ENCODE measurements at places on chromosomes 16 and 17.

- DNase-seq: no peak
Observed at GRCh38 chr17:8832711-8833352, 33.7 kb upstream of the MFSD6L start.

DNA sequence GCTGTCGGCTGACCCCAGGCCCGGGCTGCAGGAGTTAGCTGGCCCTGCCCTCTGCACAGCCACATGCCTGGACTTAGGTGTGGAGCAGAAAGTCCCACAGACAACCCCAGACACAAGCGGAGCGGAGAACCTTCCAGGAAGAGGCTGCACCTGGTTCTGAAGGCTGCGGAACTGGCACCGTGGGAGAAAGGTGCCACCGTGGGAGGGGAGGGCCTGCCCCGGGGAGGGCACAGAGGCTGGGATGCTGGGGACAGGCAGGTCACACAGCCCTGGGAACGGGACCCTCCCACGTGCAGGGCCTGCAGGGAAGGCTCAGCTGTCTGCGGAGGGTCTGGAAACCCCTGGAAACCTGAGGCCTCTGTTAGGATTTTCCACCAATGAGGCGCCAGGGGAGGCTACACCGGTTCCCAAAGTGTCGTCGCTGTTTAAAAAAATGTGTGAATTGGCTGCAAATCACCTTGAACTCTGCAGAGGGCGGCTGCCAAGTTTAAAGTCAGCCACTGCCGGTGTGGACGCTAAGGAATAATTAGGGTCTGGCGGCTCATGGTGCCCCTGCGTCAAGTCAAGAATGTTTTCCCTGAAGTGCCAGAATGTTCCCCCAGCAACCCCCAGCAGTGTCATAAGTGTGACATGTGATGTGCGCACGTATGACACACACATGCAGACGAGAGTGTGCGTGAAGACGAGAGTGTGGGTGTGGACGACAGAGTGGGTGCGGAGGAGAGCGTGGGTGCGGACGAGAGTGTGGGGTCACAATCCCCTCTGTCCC is 50.9 kb upstream of the PABPN1L start:
- DNase-seq: no peak

DNA sequence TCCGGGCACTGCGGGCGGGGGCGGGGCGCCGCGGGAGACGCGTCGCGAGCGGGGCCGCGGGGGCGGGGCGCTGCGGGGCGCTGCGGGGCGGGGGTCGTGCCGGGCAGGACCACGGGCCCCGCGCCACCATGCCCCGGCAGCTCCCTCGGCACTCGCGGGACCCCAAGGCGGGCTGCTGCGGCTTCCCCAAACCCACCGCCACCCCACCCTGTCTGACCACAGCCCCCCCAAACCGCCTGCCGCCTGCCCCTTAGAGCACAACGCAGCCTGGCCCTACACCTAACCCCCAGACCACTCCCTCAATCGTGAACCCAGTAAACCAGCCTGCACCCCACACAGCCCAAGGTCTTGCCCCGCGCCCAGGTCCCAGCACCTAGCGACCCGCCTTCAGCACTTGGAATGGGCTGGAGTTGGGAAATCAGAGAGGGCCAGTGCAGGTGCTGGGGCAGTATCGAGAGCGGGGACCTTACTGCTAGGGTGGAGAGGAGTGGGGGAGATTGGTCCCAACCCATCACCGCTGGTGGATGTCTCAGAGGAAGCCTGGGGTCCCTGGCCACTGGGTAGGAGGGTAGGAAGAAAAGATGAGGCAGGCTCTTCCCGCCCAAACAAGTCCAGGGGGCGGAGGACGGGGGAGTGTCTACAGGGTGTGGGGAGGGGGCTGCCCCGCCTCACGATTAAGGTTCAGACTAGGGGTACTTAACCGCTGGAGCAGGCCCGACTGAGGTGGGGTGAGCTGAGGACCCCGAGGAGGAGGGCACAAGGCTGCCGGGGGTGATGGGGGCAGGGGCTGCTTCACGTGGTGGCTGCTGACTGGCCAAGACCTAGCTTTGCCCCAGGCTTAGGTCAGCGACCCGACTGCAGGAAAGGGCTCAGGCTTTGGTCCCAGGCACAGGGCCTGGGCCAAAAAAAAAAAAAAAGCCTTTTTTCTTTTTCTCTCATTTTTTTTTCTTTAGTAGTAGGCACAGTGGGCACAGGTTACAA is 539 bp upstream of the VAMP2 start:
- DNase-seq: no peak

DNA sequence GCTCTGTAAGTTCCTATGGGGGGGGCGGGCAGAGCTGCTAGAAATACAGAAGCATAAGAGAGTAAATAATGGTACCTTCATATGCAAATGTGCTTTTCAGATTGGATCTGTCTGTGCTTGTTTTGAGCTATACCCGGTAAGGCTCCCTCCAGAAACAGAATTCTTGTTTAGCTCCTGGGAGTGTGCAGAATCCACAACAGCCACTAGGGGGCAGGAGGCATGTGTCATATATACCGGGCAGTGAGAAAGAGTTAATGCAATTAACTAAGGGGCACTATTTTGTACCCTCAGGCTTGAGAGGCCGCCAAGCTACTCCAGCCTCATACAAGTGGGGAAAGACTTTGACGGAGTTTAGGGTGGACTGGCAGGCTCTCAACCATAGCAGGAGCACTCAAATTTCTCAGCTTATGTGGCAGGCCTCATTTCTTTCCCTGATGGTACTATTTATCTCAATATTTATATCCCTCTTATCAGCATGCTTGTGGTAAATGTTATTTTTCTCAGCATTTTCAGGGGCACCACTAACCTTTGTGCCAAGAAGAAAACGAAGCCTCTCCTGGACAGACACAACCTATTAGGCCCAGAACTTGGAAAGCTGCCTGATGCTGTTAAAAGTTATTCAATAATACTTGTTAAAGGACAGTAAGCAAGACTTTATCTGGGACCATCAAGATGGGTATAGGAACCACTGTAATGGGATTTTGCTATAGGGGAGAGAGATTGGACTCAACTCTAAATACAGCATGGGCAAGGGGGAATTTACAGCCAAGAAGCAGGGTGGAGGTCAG is 10.7 kb upstream of the CENPV start:
- peak; percentile 46 for DNase-seq

DNA sequence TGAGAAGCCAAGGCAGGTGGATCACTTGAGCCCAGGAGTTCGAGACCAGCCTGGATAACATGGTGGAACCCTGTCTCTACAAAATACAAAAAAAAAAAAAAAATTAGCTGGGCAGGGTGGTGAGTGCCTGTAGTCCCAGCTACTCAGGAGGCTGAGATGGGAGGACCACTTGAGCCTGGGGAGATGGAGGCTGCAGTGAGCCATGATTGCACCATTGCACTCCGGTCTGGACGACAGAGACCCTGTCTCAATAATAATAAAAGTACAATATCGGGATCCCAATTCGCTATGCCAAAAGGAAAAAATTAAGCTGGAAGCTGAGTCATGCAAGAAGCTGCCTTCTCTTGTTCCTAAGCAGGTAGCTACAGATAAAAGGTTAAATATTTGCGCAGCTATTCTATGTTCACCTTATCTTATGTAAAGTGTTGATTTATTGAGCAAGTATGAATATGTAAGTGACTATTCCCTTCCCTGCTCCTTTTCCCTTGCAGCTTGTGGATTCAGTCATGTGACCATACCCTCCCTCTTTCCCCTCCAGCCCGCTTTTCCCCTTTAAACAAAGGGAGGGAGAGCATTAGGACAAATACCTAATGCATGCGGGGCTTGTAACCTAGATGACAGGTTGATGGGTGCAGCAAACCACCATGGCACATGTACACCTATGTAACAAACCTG is 112.0 kb downstream of the LITAF start:
- no peak for DNase-seq

GRCh38 chr16:52099382-52099781 is 447.6 kb downstream of the TOX3 start:
- no peak for DNase-seq

- no peak for DNase-seq
Observed at GRCh38 chr16:50457979-50458491, 89.2 kb upstream of the BRD7 start.

DNA sequence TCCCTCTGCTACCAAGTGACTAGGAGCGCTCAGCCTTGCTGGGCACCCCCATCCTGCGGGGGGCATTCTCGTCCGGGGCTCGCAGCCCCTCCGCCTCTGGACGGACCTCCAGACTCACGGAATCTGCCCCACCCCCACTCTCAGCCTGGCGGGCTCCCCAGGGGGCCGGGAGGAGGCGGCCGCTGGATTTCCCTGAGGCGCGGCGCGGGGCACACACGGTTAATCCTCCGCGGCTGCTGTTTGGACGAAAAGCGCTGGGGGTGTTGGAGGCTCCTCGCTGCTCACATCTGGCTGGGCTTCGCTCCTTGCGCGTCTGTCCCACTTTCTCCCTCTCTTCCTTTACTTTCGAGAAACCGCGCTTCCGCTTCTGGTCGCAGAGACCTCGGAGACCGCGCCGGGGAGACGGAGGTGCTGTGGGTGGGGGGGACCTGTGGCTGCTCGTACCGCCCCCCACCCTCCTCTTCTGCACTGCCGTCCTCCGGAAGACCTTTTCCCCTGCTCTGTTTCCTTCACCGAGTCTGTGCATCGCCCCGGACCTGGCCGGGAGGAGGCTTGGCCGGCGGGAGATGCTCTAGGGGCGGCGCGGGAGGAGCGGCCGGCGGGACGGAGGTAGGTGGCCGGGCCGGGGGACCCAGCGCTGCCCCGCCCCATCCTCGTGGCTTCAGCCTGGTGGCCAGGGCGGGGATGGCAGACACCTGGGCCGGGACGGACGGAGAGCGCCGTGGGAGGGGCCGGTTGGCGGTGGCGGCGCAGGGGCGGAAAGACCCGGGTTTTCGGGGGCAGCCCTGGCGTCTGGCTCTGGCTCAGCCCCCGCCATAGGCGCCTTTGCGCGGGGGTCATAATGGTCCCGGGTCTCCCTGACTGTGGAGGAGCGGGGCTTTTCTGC is at the start of gene C1QTNF1:
Gene C1QTNF1 (plus strand): TSS at position 284 of the 886 bp plus-strand sequence. CDS start 19,800 bp downstream, outside the sequence.
- DNase-seq: no peak

GRCh38 chr17:69575346-69575761 is 160.9 kb downstream of the MAP2K6 start:
- DNase-seq: no peak

GRCh38 chr17:15422392-15422965 is 44.9 kb downstream of the CDRT4 start:
- DNase-seq: no peak

- DNase-seq: no peak
Observed at GRCh38 chr17:55690105-55690508, 32.6 kb downstream of the TMEM100 start.

GRCh38 chr16:71893888-71894228 is 1.5 kb upstream of the IST1 start:
- DNase-seq: no peak

DNA sequence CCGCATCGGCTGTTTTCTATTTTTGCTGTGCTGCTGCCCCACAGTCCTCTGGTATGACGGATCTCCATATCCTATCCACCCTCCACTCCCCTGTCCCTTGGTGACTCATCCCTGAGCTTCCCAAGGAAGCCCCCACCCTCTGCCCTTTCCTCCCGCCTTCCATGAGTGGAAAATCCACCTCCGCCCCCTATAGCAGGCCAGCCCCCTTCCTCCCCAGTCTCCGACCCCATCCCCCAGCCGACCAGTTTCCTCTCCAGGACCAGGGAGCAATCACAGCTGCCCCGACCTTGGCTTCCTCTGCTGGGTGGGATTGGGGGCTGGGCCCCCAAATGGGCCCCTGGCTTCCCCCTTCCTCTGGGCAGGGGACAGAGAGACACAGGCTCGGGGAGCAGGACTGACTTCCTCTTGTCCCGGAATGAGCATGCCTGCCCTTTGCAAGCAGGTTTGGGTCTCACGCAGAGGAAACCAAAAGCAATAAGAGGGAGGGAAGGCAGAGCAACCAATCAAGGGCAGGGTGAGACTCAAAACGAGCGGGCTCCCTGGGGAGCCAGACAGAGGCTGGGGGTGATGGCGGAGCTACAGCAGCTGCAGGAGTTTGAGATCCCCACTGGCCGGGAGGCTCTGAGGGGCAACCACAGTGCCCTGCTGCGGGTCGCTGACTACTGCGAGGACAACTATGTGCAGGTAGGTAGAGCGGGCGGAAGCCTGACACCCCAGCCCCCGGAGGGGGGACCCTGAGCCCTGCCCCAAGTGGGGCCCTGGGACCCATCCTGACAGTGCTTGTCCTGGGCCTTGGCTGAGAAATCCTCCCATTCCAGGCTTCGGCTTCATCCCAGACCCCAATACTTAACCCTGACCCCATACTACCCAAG is at the start of the genes ABI3 and GNGT2:
Gene ABI3 (plus strand): TSS at position 550 of the 872 bp plus-strand sequence. CDS start 18 bp downstream, at position 568.
Gene GNGT2 (minus strand): TSS at position 417 of the 872 bp plus-strand sequence. CDS start 3,152 bp downstream, outside the sequence.
- DNase-seq: peak; percentile 35

DNA sequence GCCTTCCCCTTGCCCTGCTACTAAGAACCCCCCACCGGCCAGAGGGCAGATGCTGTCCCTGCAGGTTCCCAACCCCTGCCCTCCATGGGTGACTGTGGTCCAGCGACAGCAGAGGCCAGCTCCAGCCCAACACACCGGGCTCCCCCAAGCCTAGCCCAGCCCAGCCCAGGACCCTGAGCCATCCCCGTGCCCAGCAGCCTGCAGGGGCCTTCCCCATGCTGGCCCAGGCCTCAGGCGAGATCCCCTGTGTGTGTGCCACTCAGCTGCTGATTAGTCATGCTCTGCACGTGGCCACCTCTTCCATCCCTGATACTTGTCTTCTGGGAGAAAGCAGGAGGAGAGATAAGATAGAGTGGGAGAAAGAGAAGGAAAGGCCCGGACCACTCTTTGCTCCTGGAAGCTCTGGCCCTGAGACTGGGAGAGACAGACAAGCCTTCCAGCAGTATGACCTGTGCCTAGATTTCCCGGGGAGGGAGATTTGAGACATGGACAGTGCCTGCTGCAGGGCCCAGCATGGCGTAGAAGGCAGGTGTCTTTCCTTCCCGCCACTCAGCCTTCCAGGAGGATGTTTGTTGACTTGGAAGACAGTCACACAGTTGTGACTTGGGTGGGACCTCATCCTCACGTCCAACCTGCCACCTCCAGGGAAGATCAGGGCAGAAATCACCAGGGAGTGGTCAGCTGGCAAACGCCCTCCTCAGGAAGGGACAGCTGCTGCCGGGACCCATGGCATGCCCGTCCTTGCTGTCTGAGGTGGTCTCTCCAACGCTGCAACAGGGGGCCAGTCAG is 41.3 kb upstream of the RASD1 start:
- no peak for DNase-seq

DNA sequence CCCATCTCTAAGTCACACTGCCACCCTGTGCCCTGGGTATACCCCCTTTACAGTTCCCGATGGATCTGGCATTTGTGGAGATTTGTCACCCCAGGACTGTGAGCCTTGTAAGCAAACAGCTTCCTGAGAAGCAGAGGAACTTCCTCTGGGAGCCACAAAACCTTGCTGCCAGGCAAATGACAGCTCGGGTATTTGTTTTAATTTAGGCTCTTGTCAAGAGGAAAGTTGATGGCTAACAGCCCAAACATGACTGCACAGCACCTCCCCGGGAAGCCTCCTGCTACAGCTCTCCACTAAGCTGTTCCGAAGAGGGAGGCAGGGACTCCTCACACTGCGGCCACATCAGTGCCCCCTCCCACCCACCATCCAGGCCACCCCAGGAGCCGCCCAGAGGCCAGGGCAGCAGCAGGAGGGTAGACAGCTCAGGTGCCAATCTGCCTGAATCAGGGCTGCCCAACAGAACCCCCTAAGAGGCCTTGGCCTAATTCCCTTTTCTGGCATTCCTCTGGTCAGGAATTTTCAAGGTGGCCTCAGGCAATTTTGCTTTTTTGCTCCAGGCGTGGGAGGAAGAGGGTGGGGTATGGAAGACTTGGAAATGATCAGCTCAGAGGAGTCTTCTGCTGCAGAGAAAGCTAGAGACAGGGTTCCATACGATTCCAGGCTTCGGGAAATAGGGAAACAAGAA is 2.6 kb downstream of the ABR start:
- DNase-seq: no peak
